ENCODE measurements at places on chromosomes 12 and 14. TPM values are rescaled to one million over a fixed set of nuclear protein-coding genes. Genes with fewer than 3 reads are reported as not detected.

DNA sequence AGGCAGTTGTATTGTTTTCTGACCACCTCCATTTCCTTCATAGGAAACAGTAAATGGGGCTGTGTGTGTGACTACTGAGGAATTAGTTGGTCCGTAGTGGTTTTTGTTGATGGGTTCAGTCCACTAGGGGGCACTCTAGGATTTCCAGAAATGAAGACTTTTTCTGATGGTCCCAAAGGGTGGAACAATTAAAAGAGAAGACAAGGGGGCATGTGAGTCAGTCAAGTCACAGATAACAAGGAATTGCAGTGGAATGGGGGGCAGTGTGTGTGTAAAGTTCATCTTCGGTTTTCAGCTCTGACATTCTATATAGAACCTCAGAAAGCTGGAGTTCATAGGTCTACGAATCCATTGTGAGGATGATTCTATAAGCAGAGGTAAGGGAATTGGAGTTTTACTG, 186.6 kb upstream of the OR4E1 start:
- peak; percentile 37 for DNase-seq

SSPN gene
- not detected for total RNA-seq

GRCh38 chr12:25884920-25885234, 73.6 kb upstream of the RASSF8 start:
- no peak for DNase-seq

GRCh38 chr12:127811988-127812387, 455.0 kb upstream of the TMEM132C start:
- DNase-seq, result no peak

DNA sequence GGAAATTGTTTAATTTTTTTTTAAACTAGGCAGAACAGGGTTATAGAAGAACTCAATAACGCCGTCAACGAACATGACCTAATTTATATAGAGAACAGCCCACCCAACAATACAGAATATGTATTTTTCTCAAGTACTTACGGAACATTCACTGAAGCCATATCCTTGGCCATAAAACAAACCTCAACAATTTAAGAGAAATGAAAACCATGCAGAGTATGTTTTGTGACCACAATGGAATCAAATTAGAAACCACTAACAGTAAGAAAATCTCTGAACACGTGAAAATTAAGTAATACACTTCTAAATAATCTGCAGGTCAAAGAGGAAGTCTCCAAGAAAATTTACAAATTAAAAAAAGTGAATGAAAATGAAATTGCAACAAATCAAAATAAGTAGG, 9.4 kb downstream of the SART3 start:
- no peak for DNase-seq

DNA sequence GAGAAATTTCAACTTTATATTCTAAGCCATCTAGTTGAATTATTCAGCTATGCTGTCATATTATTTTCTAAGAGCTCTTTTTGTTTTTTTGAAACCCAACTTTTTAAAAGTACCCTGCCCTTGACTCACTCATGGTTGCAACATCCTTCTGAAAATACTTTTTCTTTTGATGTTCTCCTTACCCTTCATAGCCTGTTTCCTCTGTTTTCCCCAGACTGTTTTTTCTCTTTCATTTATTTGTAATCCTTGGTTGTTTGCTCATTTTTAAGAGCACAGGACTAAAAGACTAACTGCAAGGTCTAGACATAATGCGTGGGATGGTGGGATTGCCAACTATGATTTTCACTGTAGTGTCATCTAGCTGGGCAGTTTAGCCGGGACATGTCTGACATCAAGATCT, 21.2 kb upstream of the CDKL1 start:
- no peak for DNase-seq

DNA sequence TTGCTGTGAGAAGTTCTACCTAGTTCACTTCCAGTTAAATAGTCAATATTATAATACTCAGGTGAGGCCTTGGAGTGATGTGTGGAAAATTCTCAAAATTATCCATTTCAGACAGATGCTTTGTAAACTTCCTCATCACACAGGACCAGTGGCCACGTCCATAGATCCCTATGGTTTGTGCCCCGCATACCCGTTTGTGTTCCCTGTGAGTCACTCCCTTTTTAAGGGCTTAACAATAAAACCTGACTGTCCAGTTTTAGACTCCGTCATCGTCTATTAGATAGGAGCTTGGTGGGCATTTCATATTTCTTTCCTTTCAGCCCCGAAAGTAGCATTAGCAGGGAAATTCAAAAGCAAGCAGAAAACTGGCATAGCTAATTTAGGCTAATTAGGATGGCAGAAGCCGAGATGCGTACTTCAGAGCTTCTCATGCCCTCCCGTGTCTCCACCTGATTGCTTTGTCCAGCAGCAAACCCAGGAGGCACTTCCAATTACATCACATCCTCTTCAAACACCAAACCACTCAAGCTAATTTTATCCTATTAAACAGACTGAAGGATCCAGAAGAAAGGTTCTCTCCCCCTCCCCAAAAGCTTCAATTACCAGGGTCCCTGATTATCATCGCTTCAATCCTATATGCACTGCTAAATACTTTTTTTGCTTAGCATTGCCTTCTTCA, 186.6 kb upstream of the OTX2 start:
- DNase-seq, result no peak

OTOGL gene
- not detected for total RNA-seq

GRCh38 chr12:4272424-4273272, 914 bp upstream of the CCND2 start:
- DNase-seq, result peak; percentile 44

KLRK1 gene
- 75.2 TPM for total RNA-seq

SMCO3 gene
- total RNA-seq, result not detected

DNA sequence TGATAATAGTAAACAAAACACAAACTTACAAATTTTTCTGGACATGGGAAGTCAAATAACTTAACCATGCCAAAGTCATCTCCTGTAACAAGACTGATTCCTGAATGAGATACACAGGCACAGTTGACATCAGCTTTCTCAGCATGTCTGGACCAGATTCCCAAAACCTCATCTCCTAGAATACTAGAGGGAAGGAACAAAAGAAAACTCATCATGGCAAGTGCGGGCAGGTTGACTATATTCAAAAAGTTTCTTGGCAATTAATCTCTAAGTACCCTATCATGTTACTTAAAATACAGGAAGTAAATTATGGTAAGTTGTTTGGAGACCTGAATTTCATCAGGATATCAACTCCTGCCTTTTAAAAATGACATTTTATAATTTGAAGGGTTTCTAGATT, 53.9 kb downstream of the ZC3H14 start:
- no peak for DNase-seq

GRCh38 chr14:103604620-103605019, 24.4 kb upstream of the KLC1 start:
- no peak for DNase-seq

CPNE6 gene
- total RNA-seq, result 0.12 TPM

DNA sequence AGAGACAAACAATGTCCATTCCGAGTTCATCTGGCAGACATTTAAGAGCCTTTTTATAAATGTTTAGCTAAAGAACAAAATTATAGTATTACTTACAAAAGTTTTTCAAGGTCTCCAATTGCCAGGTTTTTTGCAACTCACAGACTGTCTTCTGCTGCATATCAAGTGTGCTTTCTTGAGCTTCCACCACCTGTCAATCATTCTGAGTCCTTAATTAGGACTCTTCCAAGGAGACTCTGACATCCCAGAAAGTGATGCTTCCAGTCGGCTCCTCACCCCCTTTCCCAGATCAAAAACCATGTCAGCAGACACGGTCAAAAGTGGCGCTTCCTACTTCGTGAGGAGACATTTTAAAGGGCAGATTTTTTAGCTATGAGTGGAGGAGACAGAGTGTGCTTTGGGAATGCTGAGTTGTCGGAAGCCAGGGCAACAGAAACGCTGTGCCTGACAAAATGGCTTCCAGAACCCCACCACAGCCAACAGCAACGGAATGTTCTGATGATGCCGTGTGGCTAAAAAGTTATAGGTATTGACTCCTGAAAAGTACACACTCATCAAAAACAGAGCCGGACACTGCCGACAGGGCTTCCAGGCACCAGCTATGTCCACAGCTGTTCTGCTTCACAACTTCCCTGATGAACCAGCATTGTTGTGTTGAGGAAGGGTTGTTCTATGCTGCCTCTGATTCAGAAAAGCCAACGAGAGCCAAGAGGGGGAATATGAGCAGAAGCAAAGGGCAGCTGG, 116.1 kb upstream of the SLC35F4 start:
- no peak for DNase-seq

CD69 gene
- total RNA-seq, result 579 TPM

DNA sequence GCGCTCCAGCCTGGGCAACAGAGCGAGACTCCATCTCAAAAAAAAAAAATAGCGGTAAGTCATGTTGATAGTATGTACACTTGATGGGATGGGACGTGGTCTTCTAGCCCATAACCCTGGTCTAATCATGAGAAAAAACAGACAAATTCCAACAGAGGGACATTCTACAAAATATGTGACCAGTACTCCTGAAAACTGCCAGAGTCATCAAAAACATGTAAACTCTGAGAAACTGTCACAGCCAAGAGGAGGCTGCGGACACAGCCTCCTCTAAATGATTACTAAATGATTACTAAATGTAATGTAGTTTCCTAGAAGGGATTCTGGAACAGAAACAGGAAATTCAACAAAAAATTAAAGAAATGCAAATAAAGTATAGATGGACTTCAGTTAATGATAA, 20.9 kb downstream of the CDKL1 start:
- no peak for DNase-seq

TESPA1 gene
- 296 TPM for total RNA-seq

- no peak for DNase-seq
Measured at GRCh38 chr14:63652406-63652805, 10.7 kb upstream of the WDR89 start.

NUDT4 gene
- 51.2 TPM for total RNA-seq

- no peak for DNase-seq
Measured at GRCh38 chr12:131466306-131466705, 244.6 kb upstream of the SFSWAP start.

- no peak for DNase-seq
Measured at GRCh38 chr14:63551332-63551731, 8.2 kb upstream of the PPP2R5E start.

LTBR gene
- total RNA-seq, result 25.2 TPM

CFAP54 gene
- total RNA-seq, result 0.78 TPM

DNA sequence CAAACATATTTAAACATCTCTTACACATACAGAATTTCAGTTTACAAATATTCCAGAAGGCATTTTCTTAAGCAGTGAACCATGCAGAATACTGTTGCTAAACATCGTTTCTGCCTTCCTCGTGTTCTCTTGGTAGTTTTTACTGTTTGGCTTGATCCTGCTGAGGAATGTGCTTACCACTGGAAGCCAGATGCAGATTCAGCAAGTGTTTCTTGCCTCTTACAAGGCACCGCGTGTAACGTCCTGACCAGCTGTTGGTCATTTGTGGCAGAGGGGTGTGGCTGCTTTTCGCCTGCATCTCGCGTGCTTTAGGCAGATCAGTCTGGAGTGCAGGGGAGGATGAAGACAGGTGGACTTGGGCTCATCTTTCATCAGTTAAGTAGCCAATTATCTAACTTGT, 12.4 kb downstream of the EIF2B1 start:
- DNase-seq, result no peak

DNA sequence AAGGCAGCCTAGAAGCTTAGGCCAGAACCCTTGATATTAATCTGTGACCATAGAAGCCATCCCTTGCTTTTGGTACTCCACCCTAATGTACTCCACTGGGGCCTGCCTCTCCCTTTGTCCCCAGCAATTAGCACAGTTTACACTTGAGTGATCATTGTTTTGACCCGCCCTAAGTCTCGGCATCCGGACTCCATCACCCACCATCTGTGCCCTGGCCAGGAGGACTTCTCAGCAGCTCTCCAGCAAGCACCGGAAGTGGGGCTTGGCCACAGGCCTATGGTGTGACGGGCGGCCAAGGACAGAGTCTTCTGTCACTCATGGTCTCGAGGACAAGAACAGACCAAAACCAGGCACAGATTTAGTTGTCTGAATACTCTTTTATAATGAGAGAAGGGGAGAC, 126.5 kb upstream of the NTF3 start:
- no peak for DNase-seq

DNA sequence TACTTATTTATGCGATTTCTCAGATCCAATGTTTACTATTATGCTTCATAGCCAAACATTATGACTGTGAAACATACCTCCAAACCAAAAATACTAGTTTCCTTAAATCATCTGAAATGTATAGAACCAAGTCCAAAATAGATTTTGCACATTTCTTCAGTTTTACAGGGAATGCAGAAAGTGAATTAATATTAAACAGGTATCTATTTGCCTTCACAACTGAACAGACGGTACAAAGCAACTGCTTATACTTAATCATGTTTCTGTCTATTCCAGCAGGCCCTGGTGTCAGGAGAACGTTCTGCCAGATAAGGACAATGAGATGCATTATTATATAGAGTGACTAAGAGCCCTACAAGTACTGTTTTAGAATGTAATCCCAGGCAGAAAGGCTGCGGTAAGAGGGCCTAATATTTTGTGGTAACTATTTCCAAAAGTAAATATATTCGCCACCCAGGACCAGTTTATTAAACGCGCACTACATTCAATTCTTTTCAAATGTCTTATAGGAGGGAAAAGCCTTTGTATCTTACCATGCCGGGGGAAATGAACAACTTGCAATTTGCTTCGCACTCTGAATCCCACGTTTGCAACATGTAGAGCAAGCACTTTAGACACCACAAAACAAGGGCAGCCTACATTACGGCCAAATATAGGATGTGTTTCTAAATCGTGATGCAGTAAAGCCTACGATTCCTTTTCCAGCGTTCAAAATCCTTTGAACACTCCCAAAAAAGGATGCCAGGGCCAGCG, 1.5 kb downstream of the CORO1C start:
- DNase-seq, result no peak
